Stimulated activated naive CD4-positive, alpha-beta T cell (primary cell): ENCODE measurements at places on chromosomes 4 and X.

- no peak for DNase-seq
These were observed 162.8 kb downstream of the ARHGAP24 start for GRCh38 chr4:85637778-85638177.

GRCh38 chrX:101931136-101931487 lies 715 bp downstream of the ZMAT1 start:
- peak; percentile 52 for DNase-seq

- no peak for DNase-seq
These were observed 84.0 kb downstream of the WWC2 start for GRCh38 chr4:183182873-183183725.

DNA sequence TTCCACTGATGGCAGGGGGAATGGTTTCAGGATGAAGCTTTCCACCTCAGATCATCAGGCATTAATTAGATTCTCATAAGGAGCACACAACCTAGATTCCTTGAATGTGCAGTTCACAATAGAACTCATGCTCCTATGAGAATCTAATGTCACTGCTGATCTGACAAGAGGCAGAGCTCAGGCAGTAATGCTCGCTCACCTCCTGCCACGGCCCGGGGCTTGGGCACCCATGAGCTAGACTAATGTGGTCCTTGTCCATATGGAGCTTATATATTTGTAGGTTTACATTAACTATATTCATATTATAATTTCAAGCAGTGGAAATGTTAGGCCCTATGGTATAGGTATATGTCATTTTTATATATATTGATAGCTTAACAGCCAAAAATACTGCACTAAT lies 24.4 kb downstream of the SLC9B2 start:
- DNase-seq, result no peak

DNA sequence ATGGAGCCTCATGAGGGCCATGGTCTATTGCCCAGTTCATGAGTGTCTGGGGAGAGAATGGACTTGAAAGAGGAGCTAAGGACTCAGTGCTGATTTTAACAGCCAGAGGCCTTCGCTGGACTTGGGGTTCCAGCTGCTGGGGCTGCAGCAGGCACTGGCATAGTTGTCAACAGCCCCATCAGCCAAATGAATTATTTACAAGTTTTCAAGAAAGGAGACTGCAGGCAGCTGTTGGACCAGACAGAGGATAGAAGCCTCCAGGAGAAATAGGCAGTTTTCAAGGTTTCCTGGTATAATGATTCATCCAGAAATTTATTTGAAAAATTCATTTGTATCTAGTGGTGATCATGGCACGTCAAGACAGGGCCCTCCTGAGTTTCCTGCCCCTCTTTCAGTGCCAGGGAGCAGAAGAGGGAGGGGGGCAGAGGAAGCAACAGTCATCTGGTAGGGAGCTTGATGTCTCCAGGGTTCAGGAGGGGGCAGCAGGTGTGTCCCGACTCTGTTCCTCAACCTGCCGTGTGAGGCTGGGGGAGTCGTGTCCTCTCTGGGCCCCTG lies 63.1 kb upstream of the GPR78 start:
- DNase-seq, result no peak

- DNase-seq, result no peak
These were observed 55.1 kb downstream of the SH3RF1 start for GRCh38 chr4:169215656-169216055.
